Neuronal stem cell (in vitro differentiated cells): ENCODE measurements at places on chromosomes 1 and 21.

- no peak overlapping the region for H3K27ac ChIP-seq
- no peaks in the 10 kb centered on the region for H3K27me3 ChIP-seq
- DNase-seq: no peak
- no peaks in the 10 kb centered on the region for H3K4me1 ChIP-seq
- peaks cover 3% of the 10 kb centered on the region for H3K36me3 ChIP-seq
Observed at GRCh38 chr1:113780374-113781146, 21.3 kb upstream of the PHTF1 start.

- H3K27me3 ChIP-seq: no peaks in the 10 kb centered on the region
- H3K4me1 ChIP-seq: peaks cover 7% of the 10 kb centered on the region
Observed at GRCh38 chr1:119647734-119648619, at the start of gene ZNF697. ZNF697 (minus strand) TSS chr1:119648266; CDS start chr1:119626100, 22,166 bp downstream.

DNA sequence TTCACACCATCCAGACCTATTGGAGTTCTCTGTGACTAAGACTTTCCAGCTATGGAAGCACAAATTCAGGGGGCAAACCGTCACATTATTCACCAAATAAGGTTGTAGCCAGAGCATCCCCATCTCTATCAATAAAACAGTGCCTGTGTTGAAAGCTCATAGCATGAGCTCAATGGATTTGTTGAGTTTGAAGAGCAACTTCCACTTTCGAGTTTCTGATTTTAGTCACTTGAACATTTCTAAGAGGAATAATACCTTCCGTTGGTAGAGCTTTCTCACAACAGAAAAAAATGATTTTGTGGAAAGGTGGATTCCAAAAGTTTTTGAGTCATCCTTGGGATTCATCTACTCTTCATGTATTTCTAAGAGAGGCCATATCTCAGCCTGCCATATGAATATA is 13.0 kb upstream of the ELAVL4 start:
- no peaks in the 10 kb centered on the region for H3K36me3 ChIP-seq
- no peak overlapping the region for H3K4me3 ChIP-seq

GRCh38 chr1:202143768-202144401 is 652 bp downstream of the ARL8A start:
- H3K27me3 ChIP-seq: peaks cover 37% of the 10 kb centered on the region
- peak overlapping the region; percentile 95 for H3K4me3 ChIP-seq
- peaks cover 9% of the 10 kb centered on the region for H3K4me1 ChIP-seq
- H3K27ac ChIP-seq: no peak overlapping the region
- no peak for DNase-seq

GRCh38 chr1:18410407-18410806 is 70.3 kb upstream of the KLHDC7A start:
- H3K27ac ChIP-seq: no peak overlapping the region
- no peak overlapping the region for H3K4me3 ChIP-seq
- DNase-seq: no peak

DNA sequence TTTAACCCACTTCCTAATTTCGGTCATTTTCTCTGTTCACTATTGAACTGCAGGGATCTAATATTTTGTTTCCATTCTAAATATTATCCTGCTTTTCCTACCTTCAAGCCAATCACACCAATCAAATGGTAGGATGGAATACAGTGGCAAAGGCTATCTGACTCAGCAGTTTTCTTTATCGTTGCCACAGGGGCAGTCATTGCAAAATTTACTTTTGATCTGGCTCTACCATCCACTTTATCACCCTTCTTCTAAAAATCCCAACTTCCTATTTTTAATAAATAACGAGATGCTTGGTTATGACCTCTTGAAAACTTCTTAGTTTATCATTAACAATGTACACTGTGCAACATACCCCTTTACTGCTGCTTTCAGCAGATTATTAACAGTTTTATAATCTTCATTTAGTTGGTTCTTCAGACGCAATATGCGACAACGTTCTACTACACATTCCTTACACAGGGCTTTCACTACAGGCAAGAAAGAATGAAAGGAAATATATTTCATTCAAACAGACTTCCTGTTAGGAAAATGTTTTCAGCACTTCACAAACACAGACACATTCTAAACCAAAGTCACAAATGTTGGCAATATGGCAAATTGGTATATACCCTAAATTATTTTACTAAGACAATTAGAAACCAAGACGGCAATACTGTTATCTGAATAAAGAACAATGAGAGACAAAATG is 52.3 kb upstream of the RAP1GAP start:
- H3K27me3 ChIP-seq: no peaks in the 10 kb centered on the region
- DNase-seq: no peak
- H3K4me1 ChIP-seq: peaks cover 2% of the 10 kb centered on the region
- no peak overlapping the region for H3K27ac ChIP-seq
- no peak overlapping the region for H3K4me3 ChIP-seq

GRCh38 chr1:24874611-24875234 is 55.4 kb downstream of the RUNX3 start:
- DNase-seq: no peak
- no peaks in the 10 kb centered on the region for H3K4me1 ChIP-seq
- no peaks in the 10 kb centered on the region for H3K36me3 ChIP-seq
- peaks cover 19% of the 10 kb centered on the region for H3K27me3 ChIP-seq

DNA sequence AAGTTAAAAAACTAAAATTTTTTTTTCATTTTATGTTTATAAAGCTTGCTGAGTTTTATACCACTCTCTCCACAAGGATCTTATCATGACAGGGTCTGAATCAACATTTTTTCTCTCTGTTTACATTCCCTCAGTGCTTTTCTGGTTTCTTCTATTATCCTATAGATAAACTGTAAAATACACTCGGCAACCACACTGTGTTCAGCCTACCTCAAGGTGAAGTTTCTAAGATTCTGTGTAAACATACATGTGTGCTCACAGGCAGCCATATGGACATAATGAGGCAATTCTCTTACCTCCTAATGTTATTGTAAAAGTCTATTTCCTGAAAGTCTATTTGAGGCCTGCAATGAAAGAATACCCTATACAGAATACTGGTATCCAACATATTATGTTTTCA is 114.6 kb downstream of the NTPCR start:
- H3K27ac ChIP-seq: no peak overlapping the region
- no peak for DNase-seq
- H3K4me3 ChIP-seq: no peak overlapping the region
- H3K36me3 ChIP-seq: no peaks in the 10 kb centered on the region

DNA sequence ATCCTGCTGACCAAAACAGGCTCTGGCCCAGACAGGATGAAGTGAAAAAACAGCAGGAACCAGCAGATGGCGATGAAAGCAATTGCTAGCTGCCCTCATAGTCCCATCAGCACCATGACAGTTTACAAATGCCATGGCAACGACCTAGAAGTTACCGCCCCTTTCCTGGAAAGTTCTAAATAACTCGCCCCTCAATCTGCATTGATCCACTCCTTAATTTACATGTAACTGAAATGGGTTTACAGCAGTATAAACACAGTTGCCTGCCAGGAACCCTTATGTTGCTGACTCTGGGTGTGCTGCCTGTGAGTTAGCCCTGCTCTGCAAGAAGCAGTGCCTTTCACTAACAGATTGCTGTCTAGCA is 65.5 kb upstream of the CR1L start:
- no peak overlapping the region for H3K4me3 ChIP-seq
- H3K27me3 ChIP-seq: no peaks in the 10 kb centered on the region
- no peak overlapping the region for H3K27ac ChIP-seq
- peak; percentile 57 for DNase-seq

- H3K27me3 ChIP-seq: no peaks in the 10 kb centered on the region
- no peak overlapping the region for H3K27ac ChIP-seq
- no peak overlapping the region for H3K4me3 ChIP-seq
- no peaks in the 10 kb centered on the region for H3K36me3 ChIP-seq
Observed at GRCh38 chr21:37357691-37358090, 8.9 kb upstream of the DYRK1A start.

- H3K36me3 ChIP-seq: peaks cover 12% of the 10 kb centered on the region
- no peak overlapping the region for H3K27ac ChIP-seq
- no peak overlapping the region for H3K4me3 ChIP-seq
Observed at GRCh38 chr1:229452956-229453801, 19.3 kb upstream of the ACTA1 start.

DNA sequence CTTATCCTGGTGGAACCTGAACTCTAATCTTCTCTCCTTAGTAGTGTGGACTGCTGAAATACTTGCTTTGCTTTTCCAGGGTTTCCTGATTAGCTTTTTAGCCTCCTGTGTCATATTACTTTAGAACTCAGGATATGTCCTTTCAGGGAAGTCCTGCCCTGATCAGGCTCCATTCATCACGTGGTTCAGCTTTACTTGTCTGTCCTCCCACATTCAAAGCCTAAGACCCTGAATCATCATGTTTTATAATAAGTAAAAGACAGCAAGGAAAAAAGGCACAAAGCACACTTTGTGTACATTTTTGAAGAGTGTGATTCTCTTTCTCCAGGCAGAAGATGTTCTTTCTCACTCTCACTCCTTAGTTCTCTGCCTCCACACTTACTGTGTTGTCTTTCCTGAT is 70.6 kb downstream of the PATJ start:
- no peak overlapping the region for H3K27ac ChIP-seq
- no peaks in the 10 kb centered on the region for H3K27me3 ChIP-seq
- no peaks in the 10 kb centered on the region for H3K36me3 ChIP-seq
- no peaks in the 10 kb centered on the region for H3K4me1 ChIP-seq
- DNase-seq: no peak

- no peaks in the 10 kb centered on the region for H3K4me1 ChIP-seq
- H3K36me3 ChIP-seq: no peaks in the 10 kb centered on the region
- H3K27me3 ChIP-seq: no peaks in the 10 kb centered on the region
- DNase-seq: no peak
Observed at GRCh38 chr1:222018041-222018440, 276.2 kb upstream of the DUSP10 start.

DNA sequence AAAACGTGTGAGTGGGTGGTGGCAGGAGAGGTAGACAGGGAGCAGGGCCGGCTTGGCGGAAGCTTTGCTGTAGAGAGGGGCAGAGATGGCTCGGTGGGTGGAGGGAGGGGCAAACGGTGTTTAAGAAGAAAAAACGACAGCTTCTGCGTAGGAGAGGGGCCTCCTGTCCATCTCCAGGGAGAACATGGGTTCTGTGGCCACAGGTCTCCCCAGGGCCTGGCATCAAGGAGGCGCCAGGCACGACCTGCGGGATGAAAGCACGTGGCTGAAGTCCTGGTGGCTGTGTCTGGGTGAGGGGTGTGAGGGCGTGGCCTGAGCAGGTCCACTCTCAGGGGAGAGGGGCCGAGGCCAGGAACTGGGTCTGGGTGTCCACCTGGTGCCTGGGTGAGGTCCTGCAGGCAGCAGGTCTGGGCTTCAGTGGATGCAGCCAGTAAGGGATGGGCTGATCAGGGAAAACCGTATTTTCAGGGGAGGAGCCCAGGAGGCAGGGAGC is 940 bp upstream of the PRKCZ start:
- peak overlapping the region; percentile 82 for H3K4me3 ChIP-seq
- no peaks in the 10 kb centered on the region for H3K27me3 ChIP-seq
- no peak for DNase-seq
- peaks cover 26% of the 10 kb centered on the region for H3K4me1 ChIP-seq
- H3K36me3 ChIP-seq: no peaks in the 10 kb centered on the region

DNA sequence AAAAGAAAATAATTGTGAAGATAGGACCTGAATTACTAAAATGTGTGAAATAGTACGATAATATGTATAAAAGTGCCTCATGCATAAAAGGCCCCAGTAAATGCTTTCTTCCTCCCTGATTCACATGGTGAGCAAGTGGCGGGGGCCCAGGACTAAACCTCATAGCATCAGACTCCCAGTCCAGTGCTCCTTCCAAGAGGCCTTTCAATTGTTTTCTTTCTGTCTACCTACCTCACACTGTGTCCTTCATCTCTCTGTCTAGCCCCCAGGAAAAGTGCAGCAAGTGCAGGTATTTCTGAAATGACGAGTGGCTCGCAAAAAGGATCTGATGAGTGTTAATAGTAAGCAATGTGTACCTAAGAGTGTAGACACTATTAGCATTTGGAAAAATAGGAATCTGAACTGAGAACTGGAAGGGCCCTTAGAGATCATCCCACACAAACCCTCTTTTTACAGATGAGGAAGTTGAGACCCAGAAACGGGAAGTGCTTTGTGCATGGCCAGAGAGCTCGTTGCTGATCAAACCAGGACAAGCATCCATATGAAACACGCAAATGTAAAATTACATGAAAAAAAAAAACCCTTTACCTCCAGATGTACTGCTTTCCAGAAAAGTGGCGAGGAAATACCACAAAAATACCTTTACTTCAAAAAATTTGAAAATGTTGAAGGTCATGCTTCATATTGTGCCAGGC is 118.2 kb upstream of the HOOK1 start:
- peaks cover 3% of the 10 kb centered on the region for H3K4me1 ChIP-seq
- DNase-seq: no peak
- H3K27me3 ChIP-seq: no peaks in the 10 kb centered on the region
- no peak overlapping the region for H3K27ac ChIP-seq
- no peak overlapping the region for H3K4me3 ChIP-seq
- H3K36me3 ChIP-seq: no peaks in the 10 kb centered on the region

DNA sequence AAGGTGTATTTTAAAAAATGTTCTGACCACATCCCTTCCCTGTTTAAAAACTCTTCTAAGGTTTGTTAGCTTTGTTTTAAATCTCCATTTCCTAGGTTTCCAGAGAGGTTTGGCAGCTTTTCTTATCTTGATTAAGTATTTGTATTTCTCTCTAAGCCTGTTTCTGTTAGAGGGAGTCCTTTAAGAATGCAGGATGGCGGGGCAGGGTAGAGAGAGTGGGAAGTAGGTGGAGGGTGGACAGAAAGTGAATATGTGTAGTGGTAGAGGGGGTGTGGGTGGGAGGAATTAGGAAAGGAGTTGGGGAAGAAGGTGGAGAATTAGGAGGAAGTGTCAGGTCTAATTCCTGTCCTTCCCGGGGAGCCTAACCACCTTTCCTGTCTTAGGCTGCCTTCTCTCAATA is 21.2 kb upstream of the SERBP1 start:
- no peaks in the 10 kb centered on the region for H3K36me3 ChIP-seq
- H3K27ac ChIP-seq: no peak overlapping the region
- H3K4me3 ChIP-seq: no peak overlapping the region
- no peaks in the 10 kb centered on the region for H3K4me1 ChIP-seq
- DNase-seq: no peak

GRCh38 chr1:31877544-31877943 is 60.6 kb downstream of the PTP4A2 start:
- H3K27ac ChIP-seq: no peak overlapping the region
- no peak overlapping the region for H3K4me3 ChIP-seq
- no peaks in the 10 kb centered on the region for H3K27me3 ChIP-seq
- no peaks in the 10 kb centered on the region for H3K4me1 ChIP-seq
- DNase-seq: no peak

GRCh38 chr1:236142253-236143103 is at the start of gene GPR137B:
GPR137B (plus strand) TSS chr1:236142539; CDS start chr1:236142623, 84 bp downstream.
- H3K4me1 ChIP-seq: peaks cover 11% of the 10 kb centered on the region
- no peak within 1 kb of the TSS for H3K27ac ChIP-seq
- peak within 1 kb of the TSS; percentile 98 for H3K4me3 ChIP-seq

DNA sequence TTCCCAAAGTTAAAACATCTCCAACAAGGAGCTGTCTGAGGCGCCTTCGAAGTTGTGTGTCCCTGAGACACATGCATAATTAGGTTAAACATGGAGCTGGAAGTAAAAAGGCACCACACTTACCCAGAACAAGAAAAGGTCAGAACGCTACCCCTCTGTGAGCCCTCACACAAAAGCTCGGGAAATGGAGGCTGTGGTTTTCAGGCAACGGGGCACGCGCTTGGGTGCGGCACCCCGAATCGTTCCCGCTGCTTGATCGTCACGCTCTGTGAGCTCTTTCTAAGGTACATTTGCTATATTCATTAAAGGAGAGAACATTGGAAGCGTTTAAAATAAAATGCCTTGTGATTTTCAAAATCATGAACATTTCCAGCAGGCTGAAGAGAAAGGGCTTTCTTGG is 12.5 kb downstream of the CAPN8 start:
- peak overlapping the region; percentile 40 for H3K27ac ChIP-seq
- peaks cover 8% of the 10 kb centered on the region for H3K4me1 ChIP-seq
